ENCODE measurements at places on chromosomes 12 and 14. TPM values are rescaled to one million over a fixed set of nuclear protein-coding genes. Genes with fewer than 3 reads are reported as not detected.

Gene MMP14
- total RNA-seq: 530 TPM

Gene KRT71
- not detected for total RNA-seq

Gene SLC25A47
- 0.37 TPM for total RNA-seq

Gene CIROP
- total RNA-seq: not detected

Gene MGAT4C
- total RNA-seq: not detected

Gene ANO6
- total RNA-seq: 32.6 TPM

Gene GARIN6
- not detected for total RNA-seq

Gene NDUFA9
- total RNA-seq: 104 TPM

Gene KCNA5
- total RNA-seq: not detected

Gene TEAD4
- 61.9 TPM for total RNA-seq

Gene ITGB7
- not detected for total RNA-seq

Gene DAO
- not detected for total RNA-seq

Gene KSR2
- not detected for total RNA-seq

Gene KHNYN
- total RNA-seq: 18.0 TPM

Gene CLEC6A
- not detected for total RNA-seq

Gene TAS2R20
- total RNA-seq: 0.05 TPM

Gene ZBTB42
- total RNA-seq: 5.5 TPM

Gene FAM186B
- total RNA-seq: 0.17 TPM

Gene PLCZ1
- total RNA-seq: not detected

Gene KLRB1
- not detected for total RNA-seq

Gene LRRC9
- not detected for total RNA-seq

Gene PITPNM2
- 6.2 TPM for total RNA-seq

Gene LRTM2
- not detected for total RNA-seq

Gene RNU4-1
- total RNA-seq: not detected

Gene CISTR
- not detected for total RNA-seq

Gene EPYC
- total RNA-seq: not detected

Gene LACRT
- total RNA-seq: not detected

Gene KRT5
- not detected for total RNA-seq

Gene GUCY2C
- total RNA-seq: 0.17 TPM

Gene KCNJ8
- total RNA-seq: 2.0 TPM

Gene KLHL33
- total RNA-seq: not detected

Gene IFNG-AS1
- not detected for total RNA-seq

Gene MYF5
- total RNA-seq: not detected

Gene MANSC4
- total RNA-seq: not detected

Gene CD4
- not detected for total RNA-seq

Gene CCDC38
- total RNA-seq: not detected

Gene RNASE8
- total RNA-seq: not detected

Gene BCAT1
- 90.0 TPM for total RNA-seq

Gene DPY19L2
- 2.4 TPM for total RNA-seq

All from HT1080 (cell line).